ENCODE measurements at places on chromosomes 2 and 18. TPM values are rescaled to one million over a fixed set of nuclear protein-coding genes. Genes with fewer than 3 reads are reported as not detected.
A peak's percentile ranks its signal among the peaks of the same experiment; 100 is the strongest.

Gene RAB17
- total RNA-seq, result 140 TPM

Gene DPY30
- 135 TPM for total RNA-seq

Gene GKN1
- total RNA-seq, result not detected

Gene CRYGD
- total RNA-seq, result 6.3 TPM

Gene THSD7B
- total RNA-seq, result 3.1 TPM

Gene PRKAG3
- not detected for total RNA-seq

Gene TMEM18
- total RNA-seq, result 23.9 TPM

Gene HDLBP
- 368 TPM for total RNA-seq

Gene TBR1
- total RNA-seq, result not detected

Gene GRP
- not detected for total RNA-seq

Gene SPEG
- total RNA-seq, result 57.8 TPM

Gene B3GNT7
- total RNA-seq, result 151 TPM

Gene SERPINB13
- total RNA-seq, result not detected

Gene BOLL
- total RNA-seq, result not detected

Gene ITGA4
- 2.7 TPM for total RNA-seq

Gene GAL3ST2
- 0.73 TPM for total RNA-seq

- no peak overlapping the region for H3K27ac ChIP-seq
- peaks cover 20% of the 10 kb centered on the region for H3K4me1 ChIP-seq
- no peak overlapping the region for H3K4me3 ChIP-seq
- H3K27me3 ChIP-seq, result no peaks in the 10 kb centered on the region
- no peaks in the 10 kb centered on the region for H3K36me3 ChIP-seq
Measured at GRCh38 chr2:51084750-51085149, 52.8 kb upstream of the NRXN1 start.

GRCh38 chr2:25566694-25567093 is 106.7 kb downstream of the DTNB start:
- DNase-seq, result no peak
- no peak overlapping the region for H3K4me3 ChIP-seq
- no peak overlapping the region for H3K27ac ChIP-seq
- peaks cover 6% of the 10 kb centered on the region for H3K4me1 ChIP-seq
- 0 out of 2 replicates have a peak, but pooled peaks cover 3% of the 10 kb centered on the region for H3K36me3 ChIP-seq

- H3K4me1 ChIP-seq, result 0 out of 2 replicates have a peak, but pooled peaks cover 5% of the 10 kb centered on the region
- H3K36me3 ChIP-seq, result peaks cover 23% of the 10 kb centered on the region
- DNase-seq, result no peak
- H3K4me3 ChIP-seq, result peak overlapping the region; percentile 52
- no peak overlapping the region for H3K27ac ChIP-seq
Measured at GRCh38 chr2:5674026-5674340, 18.2 kb upstream of the SOX11 start.

GRCh38 chr2:23767876-23768621 is 158.9 kb downstream of the ATAD2B start:
- no peak overlapping the region for H3K27ac ChIP-seq
- H3K36me3 ChIP-seq, result peaks cover 26% of the 10 kb centered on the region

- H3K36me3 ChIP-seq, result no peaks in the 10 kb centered on the region
- DNase-seq, result no peak
- H3K4me3 ChIP-seq, result no peak overlapping the region
- no peaks in the 10 kb centered on the region for H3K27me3 ChIP-seq
- peaks cover 44% of the 10 kb centered on the region for H3K4me1 ChIP-seq
Measured at GRCh38 chr2:191844706-191845105, 2.2 kb downstream of the CAVIN2 start.

- no peak overlapping the region for H3K4me3 ChIP-seq
- H3K27ac ChIP-seq, result no peak overlapping the region
- H3K36me3 ChIP-seq, result no peaks in the 10 kb centered on the region
- no peaks in the 10 kb centered on the region for H3K4me1 ChIP-seq
Measured at GRCh38 chr18:396251-396555, 104.3 kb downstream of the COLEC12 start.

GRCh38 chr2:200786826-200787225 is 24.9 kb upstream of the BZW1 start:
- DNase-seq, result no peak
- H3K36me3 ChIP-seq, result no peaks in the 10 kb centered on the region
- H3K4me1 ChIP-seq, result peaks cover 18% of the 10 kb centered on the region
- H3K27ac ChIP-seq, result no peak overlapping the region
- H3K4me3 ChIP-seq, result no peak overlapping the region

DNA sequence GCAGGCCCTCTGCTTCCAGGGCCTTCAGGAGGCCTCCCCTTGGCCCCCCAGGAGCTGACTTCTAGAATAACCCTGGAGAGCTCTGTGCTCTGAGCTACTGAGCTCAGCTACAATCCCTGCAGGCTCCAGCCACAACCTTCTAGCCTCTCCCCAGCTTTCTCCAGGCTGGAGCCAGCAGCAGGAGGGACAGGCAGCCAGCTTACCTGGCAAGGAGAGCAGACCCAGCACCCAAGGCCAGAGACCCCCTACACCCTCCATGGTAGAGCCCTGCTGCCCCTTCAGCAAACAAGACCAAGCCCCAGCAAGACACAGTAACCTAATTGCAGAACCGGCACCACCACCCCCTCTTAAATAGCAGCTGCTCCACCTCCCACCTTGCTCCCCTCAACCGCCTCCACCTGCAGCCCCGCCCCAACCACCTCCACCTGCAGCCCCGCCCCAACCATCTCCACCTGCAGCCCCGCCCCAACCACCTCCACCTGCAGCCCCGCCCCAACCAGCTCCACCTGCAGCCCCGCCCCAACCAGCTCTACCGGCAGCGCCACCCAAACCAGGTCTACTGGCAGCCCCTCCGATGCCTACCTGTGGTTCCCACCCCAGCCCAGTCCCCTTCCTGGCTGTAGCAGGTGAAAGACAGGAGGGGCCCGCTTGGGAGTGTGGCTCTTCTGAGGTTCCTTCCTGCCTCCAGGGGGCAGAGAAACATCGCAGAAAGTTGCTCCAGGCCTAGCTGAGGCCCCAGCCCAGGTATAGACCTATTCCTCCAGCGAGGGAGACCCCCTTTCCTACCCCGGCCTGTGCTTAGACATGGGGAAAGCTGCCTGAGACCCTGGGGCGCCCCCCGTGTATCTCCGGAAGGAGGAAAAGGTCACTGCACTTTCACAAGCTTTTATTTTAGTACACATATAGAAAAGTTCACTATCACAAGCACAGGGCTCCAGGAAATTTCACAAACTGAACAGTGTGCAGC is at the start of gene ASTL:
Gene ASTL, minus strand, starts transcription at position 324 of the 967 bp plus-strand sequence. Its CDS starts 66 bp downstream, at position 258.
- no peaks in the 10 kb centered on the region for H3K27me3 ChIP-seq
- peaks cover 10% of the 10 kb centered on the region for H3K4me1 ChIP-seq
- DNase-seq, result peak; percentile 92
- peak within 1 kb of the TSS; percentile 55 for H3K4me3 ChIP-seq

GRCh38 chr2:111678651-111679050 is 205.3 kb downstream of the ANAPC1 start:
- peaks cover 14% of the 10 kb centered on the region for H3K36me3 ChIP-seq
- H3K27ac ChIP-seq, result 0 out of 2 replicates have a peak overlapping the region, but pooled peaks have one; percentile 20
- no peak for DNase-seq
- no peak overlapping the region for H3K4me3 ChIP-seq
- H3K4me1 ChIP-seq, result peaks cover 16% of the 10 kb centered on the region

DNA sequence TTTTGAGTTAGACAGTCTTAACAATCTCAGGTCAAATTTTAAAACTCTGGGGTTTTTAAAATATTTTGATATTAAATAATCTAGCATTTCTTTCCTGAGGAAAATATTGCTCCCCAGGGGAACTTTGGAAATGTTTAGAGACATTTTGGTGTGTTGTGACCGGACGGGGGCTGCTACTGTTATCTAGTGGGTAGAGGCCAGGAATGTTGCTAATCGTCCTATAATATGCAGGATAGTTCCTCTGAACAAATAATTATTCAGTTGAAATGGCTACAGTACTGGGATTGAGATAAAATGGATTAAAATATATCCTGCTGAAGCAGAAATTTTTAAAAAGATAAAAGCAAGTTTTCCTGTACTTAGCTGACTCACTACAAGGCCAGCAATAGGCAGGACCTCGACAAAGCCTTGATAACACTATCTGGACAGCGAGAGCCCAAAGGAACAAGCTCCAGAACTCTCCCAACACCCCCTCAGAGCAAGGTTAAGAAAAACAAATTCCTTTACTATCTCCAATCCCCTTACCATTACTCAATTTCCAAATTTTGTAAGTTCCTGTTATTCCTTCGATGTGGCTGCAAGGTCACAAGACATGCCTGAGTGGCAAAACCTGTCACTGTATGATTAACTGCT is 1407.4 kb downstream of the SUCLG1 start:
- H3K27ac ChIP-seq, result no peak overlapping the region
- H3K27me3 ChIP-seq, result no peaks in the 10 kb centered on the region
- no peak for DNase-seq
- H3K4me3 ChIP-seq, result no peak overlapping the region

DNA sequence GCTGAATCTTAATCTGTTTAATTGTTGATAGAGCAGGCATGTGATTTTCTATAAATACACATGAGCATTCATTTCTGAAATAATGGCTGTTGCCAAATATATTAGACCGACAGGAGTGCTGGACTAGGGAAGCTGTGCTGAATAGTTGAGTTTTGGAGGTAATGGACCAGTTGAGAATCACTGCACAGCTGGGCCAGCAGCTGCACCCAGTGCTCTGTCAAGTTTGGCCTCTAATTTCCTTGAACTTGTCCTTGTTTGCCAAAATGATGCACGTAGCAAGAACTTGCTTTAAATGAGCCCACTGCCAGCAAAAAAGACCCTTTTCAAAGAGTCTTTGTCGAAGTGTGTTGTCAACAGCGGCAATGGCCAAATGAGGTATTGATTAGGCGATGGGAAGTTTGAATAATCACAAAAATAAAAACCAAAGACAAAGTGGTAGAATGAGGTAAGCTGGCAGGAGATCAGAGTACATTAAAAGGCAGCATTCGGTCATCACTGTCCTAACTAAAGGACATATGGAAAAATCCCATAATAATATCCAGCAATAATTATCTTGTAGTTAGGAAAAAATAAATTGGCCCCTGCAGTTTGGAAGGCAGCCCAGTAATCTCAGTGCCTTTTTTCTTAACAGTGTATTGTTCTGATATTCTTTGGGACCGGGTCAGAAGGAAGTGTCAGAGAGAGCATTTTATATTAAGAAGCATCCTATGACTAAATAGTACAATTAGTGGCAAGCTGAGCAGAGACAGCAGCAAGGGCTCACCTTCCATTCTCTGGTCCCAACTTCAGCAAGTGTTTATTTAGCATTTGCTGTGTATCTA is 126.2 kb downstream of the RAPGEF4 start:
- H3K27ac ChIP-seq, result no peak overlapping the region
- H3K27me3 ChIP-seq, result no peaks in the 10 kb centered on the region
- peaks cover 8% of the 10 kb centered on the region for H3K4me1 ChIP-seq
- H3K36me3 ChIP-seq, result no peaks in the 10 kb centered on the region
- DNase-seq, result no peak

GRCh38 chr2:12440731-12441130 is 276.0 kb upstream of the TRIB2 start:
- peaks cover 38% of the 10 kb centered on the region for H3K4me1 ChIP-seq
- H3K36me3 ChIP-seq, result peaks cover 14% of the 10 kb centered on the region
- H3K4me3 ChIP-seq, result no peak overlapping the region
- H3K27me3 ChIP-seq, result no peaks in the 10 kb centered on the region

DNA sequence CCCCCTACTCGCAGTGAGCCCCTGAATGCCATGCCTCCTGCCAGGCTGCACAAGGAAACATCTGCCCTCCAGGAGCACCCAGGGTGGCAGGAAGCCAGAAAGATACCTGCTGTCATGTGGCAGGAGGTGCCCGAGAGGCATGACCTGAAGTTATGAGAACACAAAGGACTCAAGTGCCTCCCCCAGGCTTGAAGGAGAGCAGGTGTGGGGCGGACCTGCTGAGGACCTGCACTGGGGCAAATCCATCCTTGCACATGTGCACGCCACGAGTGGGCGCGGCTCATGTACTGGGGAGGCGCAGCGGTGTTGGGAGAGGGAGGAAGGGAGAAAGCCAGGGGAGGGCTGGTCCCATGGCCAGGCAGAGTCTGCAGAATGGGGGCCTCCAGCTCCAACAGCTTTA is 26.9 kb downstream of the SDC1 start:
- H3K4me3 ChIP-seq, result no peak overlapping the region
- H3K36me3 ChIP-seq, result peaks cover 26% of the 10 kb centered on the region
- no peak for DNase-seq
- no peaks in the 10 kb centered on the region for H3K27me3 ChIP-seq

- peaks cover 13% of the 10 kb centered on the region for H3K36me3 ChIP-seq
- no peaks in the 10 kb centered on the region for H3K27me3 ChIP-seq
- H3K27ac ChIP-seq, result no peak overlapping the region
- no peak overlapping the region for H3K4me3 ChIP-seq
- no peak for DNase-seq
Measured at GRCh38 chr18:2217356-2217755, 353.9 kb downstream of the METTL4 start.

GRCh38 chr18:7676253-7676873 is 109.2 kb downstream of the PTPRM start:
- H3K4me1 ChIP-seq, result no peaks in the 10 kb centered on the region
- no peaks in the 10 kb centered on the region for H3K27me3 ChIP-seq
- no peak overlapping the region for H3K27ac ChIP-seq
- no peak for DNase-seq
- H3K4me3 ChIP-seq, result no peak overlapping the region
- H3K36me3 ChIP-seq, result no peaks in the 10 kb centered on the region

GRCh38 chr2:9153643-9153980 is 53.0 kb upstream of the ASAP2 start:
- H3K4me1 ChIP-seq, result peaks cover 10% of the 10 kb centered on the region
- DNase-seq, result no peak
- no peak overlapping the region for H3K4me3 ChIP-seq
- no peaks in the 10 kb centered on the region for H3K36me3 ChIP-seq
- H3K27me3 ChIP-seq, result no peaks in the 10 kb centered on the region

GRCh38 chr2:159961037-159961436 is 101.4 kb downstream of the PLA2R1 start:
- no peak overlapping the region for H3K4me3 ChIP-seq
- DNase-seq, result no peak
- H3K4me1 ChIP-seq, result peaks cover 16% of the 10 kb centered on the region
- H3K36me3 ChIP-seq, result no peaks in the 10 kb centered on the region

GRCh38 chr18:57434536-57435494 is at the start of gene ONECUT2:
ONECUT2 (plus strand) TSS chr18:57435374; CDS start chr18:57435717, 343 bp downstream.
- peak within 1 kb of the TSS; percentile 83 for H3K4me3 ChIP-seq
- H3K27ac ChIP-seq, result no peak within 1 kb of the TSS
- peak; percentile 99 for DNase-seq
- H3K27me3 ChIP-seq, result peaks cover 99% of the 10 kb centered on the region
- no peaks in the 10 kb centered on the region for H3K36me3 ChIP-seq

DNA sequence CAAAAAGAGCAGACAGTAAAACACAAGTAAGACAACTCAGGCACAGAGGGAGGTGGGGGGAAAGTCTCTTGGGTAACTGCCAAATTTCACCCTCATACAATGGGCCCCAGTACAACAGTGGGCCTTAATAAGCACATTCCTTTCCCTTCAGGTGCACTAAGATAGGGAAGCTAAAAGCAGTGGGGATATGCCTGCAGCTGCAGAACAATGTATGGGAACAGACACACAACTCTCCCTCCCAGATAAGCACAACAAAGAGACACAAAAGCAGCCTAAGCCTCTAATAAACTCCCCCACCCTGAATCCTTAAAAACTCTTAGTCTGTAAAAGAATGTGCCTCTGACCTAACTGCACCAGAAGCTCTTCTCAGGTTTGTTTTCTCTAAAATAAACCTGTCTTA is 24.5 kb downstream of the GALNT14 start:
- no peak overlapping the region for H3K27ac ChIP-seq
- H3K4me1 ChIP-seq, result no peaks in the 10 kb centered on the region
- peaks cover 18% of the 10 kb centered on the region for H3K27me3 ChIP-seq
- no peak for DNase-seq
- H3K36me3 ChIP-seq, result peaks cover 24% of the 10 kb centered on the region

All from WTC11 (cell line).